SIG-M5 (cell line): ENCODE measurements at places on chromosomes 1 and 21.

- no peak for DNase-seq
These were observed 40.3 kb downstream of the NPHP4 start for GRCh38 chr1:5951846-5952410.

DNA sequence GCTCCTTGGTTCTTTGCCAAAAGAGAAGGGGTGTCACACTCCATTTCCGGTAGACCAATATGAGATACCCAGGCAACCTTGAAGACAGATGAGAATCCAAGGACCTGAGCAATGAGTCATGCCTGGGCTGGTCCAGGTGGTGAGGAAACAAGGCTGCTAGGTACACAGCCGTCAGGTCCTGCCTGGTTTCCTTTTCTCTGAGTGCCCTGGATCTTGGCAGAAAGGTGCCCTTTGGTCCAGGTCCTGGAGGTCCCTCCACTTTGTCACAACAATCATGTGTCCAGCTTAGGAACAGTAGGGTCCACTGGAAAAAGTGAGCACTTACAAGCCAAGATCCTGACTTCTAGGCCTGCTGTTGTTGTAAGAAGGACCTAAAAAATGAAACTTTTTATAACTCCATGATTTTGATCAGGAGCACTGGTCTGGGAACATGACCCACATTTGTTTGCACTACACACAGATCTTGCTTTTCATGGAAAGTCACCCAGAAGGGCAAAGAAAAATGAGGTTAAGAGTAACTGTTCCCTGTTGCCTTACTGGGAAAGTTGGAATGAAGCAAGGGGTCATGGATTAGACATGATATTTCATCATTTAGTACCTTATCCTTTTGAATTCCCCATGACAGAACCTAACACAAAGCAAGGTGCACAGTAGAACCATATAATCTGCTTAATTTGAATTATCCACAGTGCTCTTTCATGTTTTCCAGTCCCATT, 94.7 kb downstream of the PAPPA2 start:
- DNase-seq, result no peak

DNA sequence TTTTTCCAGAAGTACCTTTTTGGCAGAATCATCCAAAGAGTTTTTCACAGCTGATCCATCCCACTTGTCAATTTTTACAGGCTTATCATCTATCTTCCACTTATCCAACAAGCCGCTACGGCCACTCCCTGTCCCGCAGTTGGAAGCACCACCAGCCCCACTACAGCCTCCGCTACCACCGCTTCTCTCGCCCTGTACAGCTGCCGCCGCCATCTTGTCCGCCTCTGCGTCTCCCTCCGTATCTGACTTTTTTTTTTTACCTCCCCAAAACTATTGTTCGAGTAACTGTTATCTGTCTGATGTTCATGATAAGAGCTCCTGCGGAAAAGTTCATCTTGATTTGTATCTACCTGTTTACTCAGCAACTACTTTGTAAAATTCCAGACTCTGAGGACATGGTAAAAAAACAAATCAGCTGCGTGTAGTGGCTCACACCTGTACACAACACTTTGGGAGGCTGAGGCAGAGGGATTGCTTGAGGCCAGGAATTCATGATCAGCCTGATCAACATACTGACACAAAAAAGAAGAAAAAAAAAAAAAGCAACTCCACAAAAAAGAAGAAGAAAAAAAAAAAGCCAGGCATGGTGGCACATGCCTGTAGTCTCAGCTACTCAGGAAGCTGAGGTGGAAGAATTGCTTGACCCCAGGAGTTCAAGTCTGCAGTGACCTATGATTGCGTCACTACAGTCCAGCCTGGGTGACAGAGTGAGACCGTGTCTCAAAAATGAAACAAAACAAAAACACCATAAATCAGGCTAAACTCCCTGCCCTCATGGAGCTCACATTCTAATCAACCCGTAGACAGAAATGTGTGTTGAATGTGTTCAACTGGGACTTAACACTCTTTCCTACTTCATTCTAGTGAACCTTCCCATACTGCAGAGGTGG, 8.0 kb upstream of the EYA3 start:
- DNase-seq, result no peak

- no peak for DNase-seq
These were observed 755 bp downstream of the SCMH1 start for GRCh38 chr1:41241354-41241748.

DNA sequence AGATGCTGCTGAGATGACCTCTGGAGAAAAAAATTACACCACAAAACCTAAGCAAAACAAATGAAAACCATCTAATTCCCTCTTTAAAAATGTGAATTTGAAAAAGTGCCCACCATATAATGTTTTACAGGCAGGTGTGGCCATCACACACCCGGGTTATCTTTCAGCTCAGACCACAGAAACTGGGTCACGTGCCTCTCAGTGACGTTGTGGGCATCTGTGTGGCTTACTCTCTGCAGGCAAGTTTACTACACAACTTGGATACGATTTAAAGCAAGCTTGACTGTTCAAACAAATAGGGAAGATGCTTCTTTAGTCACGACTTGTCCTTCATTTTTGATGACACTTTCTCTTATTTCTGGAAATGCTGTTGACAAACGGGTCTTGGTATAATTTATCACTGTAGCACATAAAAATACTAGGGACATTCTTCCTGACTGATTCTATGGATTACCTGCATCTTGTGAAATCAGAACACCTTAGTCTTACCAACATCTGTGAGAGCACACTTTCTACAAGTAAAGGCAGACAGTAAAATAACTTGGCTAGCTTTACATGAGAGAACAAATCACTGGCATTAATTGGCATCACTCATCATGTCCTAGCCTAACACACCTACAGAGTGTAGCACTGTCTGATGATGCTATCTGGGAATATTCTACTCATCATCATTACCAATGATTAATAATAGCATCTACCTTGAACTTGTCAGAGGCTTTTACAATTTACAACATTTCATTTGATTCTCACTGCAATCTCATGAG, 89.3 kb upstream of the EDEM3 start:
- DNase-seq, result no peak

GRCh38 chr1:18337757-18338156, 143.0 kb upstream of the KLHDC7A start:
- no peak for DNase-seq

GRCh38 chr1:206982216-206982615, 12.0 kb upstream of the FCAMR start:
- no peak for DNase-seq

- DNase-seq, result peak; percentile 49
These were observed 5.7 kb upstream of the KCNE1 start for GRCh38 chr21:34517491-34518245.

DNA sequence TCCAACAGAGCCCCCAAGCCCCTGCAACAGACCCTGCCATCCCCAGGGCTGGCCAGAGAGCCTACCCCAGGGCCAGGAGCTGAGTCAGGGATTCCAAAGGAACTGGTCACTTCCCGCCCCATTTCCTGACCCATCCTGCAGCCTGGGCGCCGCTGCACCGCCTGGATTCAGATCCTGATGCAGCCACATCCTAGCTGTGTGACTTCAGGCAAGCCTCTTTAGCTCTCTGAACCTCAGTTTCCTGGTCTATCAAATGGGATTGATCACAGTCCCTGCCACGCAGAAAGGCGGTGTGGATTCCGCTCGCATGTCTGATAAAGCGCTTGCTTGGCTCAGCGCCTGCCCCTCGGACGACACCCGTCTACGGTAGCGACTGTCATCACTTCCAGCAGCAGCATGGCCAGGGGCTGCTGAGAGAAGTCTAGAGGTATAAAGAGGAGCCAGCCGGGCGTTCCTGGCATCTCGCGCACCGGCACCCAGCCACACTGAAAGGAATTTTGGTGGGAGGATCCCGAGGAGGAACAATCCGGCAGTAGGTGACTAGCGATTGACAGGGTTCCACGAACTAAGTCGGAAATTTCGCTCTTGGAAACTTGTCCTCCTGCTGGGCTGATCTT, 10.1 kb downstream of the EPHA2 start:
- DNase-seq, result no peak

DNA sequence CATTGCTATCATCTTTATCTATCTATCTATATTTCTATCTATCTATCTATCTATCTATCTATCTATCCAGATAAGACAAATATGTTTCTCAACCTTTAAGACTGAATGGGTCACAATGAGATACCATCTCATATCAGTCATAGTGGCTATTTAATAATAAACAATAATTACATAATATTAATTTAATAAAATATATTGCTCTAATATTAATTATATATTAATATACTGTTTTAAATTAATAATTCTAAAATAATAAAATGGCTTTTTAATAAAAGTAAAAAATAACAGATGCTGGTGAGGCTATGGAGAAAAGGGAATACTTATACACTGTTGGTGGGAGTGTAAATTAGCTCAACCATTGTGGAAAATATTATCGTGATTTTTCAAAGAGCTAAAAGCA, 13.0 kb upstream of the PLPPR4 start:
- DNase-seq, result no peak

DNA sequence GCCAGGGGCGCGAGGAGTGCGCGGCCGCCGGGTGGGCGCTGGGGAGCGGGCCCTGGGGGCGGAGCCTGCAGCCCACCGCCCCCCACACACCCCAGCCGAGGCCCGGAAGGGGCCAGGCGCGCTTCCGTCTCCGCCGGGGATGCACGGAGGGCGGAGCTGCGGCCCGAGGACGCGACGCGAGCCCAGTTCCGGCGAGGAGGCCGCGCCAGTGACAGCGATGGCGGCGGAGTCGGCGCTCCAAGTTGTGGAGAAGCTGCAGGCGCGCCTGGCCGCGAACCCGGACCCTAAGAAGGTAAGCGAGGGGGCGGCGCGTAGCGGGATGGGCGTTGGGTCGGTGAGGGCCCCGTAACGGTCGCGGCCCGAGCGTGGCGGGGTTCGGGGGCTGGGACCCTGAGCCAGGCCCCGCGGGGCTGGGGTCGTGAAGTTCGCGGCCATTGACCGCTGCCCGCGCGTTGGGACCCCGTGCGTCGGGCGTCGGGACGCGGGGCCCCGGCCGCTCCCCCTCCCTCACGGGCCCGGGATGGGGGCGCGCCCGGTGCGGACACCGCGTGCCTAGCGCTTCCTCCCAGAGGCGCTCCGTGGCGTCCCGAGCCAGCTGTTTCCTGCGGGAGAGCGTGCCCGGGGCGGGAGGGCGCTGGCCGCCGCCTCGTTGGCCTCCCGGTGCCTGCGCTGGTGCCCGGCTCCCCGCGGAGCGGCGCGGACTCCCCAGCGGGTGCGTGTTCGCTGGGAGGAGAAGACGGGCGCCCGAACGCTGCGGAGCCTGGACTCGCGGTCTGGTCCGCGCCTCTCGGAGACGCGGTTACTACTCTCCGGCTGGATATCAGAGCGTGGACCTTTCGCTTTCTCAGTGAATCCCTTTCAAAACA, at the start of gene ELOA:
TSS of gene ELOA (plus strand) at position 185 of the 866 bp plus-strand sequence. CDS start at position 218, 33 bp downstream.
- DNase-seq, result no peak

DNA sequence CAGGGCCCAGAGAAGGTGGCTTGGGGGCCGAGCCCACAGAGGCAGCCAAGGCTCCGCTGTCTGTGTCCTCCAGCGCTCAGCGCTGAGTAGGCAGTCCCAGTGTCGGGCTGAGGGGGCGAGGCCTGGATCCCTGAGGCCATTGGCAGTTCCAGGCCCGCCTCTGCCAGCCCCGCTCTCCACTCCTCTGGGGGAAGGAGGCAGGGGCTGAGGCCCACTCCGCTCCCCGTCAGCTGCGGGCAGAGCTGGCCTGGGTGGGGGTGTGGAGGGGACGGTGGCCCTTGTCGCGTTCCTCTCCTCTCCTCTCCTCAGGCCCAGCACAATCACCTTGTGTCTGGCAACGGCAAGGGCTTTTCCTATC, 132.8 kb downstream of the CASZ1 start:
- DNase-seq, result no peak

GRCh38 chr1:12215118-12215961, 14.5 kb upstream of the VPS13D start:
- no peak for DNase-seq

DNA sequence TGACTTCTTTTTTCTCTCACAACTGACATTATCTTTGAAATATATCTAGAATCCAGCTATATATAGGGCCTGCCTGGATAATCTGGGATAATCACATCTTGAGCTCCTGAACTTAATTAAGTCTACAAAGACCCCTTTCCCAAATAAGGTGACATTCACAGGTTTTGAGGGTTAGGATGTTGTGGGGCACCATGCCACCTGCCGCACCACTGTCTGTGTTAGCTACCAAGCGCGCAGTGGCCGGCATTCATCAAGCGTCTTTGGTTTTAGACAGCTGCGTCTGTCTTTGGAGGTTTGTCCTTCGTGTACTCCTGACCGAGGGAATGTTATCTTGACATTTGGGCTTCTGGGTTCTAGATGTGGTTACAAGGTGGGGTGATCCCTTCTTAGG, 7.5 kb downstream of the TRAPPC10 start:
- no peak for DNase-seq

DNA sequence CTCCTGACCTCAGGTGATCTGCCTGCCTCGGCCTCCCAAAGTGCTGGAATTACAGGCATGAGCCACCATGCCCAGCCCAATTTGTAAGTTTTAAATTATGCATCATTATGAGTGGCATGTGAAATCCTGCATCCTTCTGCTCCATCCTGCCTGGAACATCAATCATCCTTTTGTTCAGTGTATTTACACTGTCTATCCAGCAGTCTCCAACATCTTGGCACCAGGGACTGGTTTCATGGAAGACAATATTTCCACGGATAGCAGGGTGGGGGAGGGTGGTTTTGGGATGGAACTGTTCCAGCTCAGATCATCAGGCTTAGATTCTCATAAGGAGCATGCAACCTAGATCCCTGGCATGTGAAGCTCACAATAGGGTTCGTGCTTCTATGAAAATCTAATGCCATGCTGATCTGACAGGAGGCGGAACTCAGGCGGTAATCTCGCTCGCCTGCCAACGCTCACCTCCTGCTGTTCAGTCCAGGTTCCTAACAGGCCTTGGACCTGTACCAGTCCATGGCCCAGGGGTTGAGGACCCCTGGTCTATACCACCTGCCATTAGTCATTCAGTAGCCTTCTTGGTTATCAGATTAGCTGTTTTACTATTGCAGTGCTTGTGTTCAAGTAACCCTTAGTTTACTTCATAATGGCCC, 22.2 kb upstream of the TCEA3 start:
- DNase-seq, result no peak

DNA sequence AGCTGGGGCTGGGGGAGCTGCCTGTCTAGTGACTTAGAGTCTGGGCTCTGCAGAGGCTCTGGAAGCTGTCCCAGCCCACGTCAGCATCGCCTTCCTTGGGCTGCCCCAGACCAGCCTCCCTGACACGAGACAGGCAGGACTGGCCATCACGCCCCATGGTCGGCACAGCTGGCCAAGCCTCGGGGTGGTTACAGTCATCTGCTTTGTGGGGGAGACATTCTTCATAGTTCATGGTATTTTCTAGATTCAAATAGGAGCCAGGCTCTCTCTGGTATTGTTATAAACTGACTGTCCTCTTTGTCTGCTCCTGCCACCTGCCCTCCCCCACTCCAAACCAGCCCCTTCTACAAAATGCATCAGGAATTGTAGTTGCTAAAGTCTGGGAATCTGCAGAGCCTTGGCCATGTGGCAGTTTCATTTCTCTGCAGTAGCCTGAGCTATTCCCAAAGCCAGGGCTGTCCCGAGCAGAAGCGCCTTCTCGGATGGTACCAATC, 29.4 kb downstream of the OLFML2B start:
- no peak for DNase-seq

GRCh38 chr1:21721295-21721985, 52.3 kb upstream of the RAP1GAP start:
- DNase-seq, result no peak
